ENCODE measurements at places on chromosomes 1 and 21.

DNA sequence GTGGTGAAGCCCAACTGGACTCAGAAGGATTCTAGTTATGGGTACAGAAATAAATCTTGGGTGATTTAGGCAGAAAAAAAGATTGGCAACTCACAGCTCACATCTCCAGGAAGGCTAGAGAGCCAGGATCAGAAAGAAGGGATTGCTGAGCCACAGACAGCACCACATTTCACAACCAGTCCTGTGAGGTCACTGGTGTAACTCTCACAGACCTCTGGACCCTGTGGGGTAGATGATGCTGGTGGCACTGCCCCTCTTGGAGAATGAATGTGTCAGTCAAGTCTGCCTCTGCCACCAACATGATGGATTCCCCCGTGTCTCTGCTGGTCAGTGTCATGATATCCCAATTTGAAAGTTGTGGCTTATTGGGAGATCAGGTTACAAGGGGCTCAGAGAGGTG lies 70.9 kb upstream of the HMCN1 start:
- no peak overlapping the region for H3K27ac ChIP-seq
- H3K4me1 ChIP-seq: peaks cover 8% of the 10 kb centered on the region
- no peak for DNase-seq
- no peak overlapping the region for H3K4me3 ChIP-seq
- H3K27me3 ChIP-seq: no peaks in the 10 kb centered on the region

- no peak for DNase-seq
- H3K27ac ChIP-seq: no peak overlapping the region
- H3K36me3 ChIP-seq: no peaks in the 10 kb centered on the region
- H3K27me3 ChIP-seq: no peaks in the 10 kb centered on the region
- H3K4me3 ChIP-seq: no peak overlapping the region
Measured at GRCh38 chr1:174243451-174244000, 84.2 kb downstream of the RABGAP1L start.

- peaks cover 19% of the 10 kb centered on the region for H3K4me1 ChIP-seq
- no peak overlapping the region for H3K4me3 ChIP-seq
- DNase-seq: peak; percentile 55
- H3K27me3 ChIP-seq: no peaks in the 10 kb centered on the region
Measured at GRCh38 chr1:155392898-155393411, 72.3 kb downstream of the RUSC1 start.

- no peaks in the 10 kb centered on the region for H3K27me3 ChIP-seq
- no peaks in the 10 kb centered on the region for H3K4me1 ChIP-seq
- H3K36me3 ChIP-seq: no peaks in the 10 kb centered on the region
Measured at GRCh38 chr1:67605209-67605780, 79.7 kb upstream of the GADD45A start.

DNA sequence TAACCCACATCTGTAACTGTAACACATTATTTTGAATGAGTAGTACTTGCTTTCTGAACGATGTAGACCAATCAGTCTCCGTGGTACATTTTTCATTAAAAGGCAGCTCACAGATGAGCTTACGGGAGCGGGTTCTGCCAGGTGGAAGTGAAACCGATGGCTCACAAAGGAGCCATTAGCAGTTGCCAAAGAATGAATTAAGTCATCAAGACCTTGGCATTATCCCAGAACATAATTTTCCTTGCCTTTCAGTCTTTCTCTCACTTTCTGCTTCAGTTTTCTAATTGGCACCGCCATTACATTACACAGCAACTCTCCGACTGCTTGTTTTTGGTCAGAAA lies 33.5 kb upstream of the UTS2 start:
- no peak overlapping the region for H3K4me3 ChIP-seq
- H3K27ac ChIP-seq: no peak overlapping the region
- peak; percentile 25 for DNase-seq
- no peaks in the 10 kb centered on the region for H3K36me3 ChIP-seq
- no peaks in the 10 kb centered on the region for H3K27me3 ChIP-seq

- peak overlapping the region; percentile 64 for H3K27ac ChIP-seq
- H3K4me1 ChIP-seq: peaks cover 29% of the 10 kb centered on the region
- no peak for DNase-seq
- H3K27me3 ChIP-seq: no peaks in the 10 kb centered on the region
Measured at GRCh38 chr1:110235834-110236682, 25.9 kb downstream of the KCNC4 start.

GRCh38 chr1:160950657-160951056 lies 4.0 kb downstream of the ITLN2 start:
- no peak overlapping the region for H3K27ac ChIP-seq
- H3K36me3 ChIP-seq: no peaks in the 10 kb centered on the region
- no peak overlapping the region for H3K4me3 ChIP-seq
- no peaks in the 10 kb centered on the region for H3K27me3 ChIP-seq

GRCh38 chr1:37169743-37170275 lies 135.5 kb upstream of the GRIK3 start:
- H3K4me1 ChIP-seq: no peaks in the 10 kb centered on the region
- no peak overlapping the region for H3K27ac ChIP-seq
- H3K27me3 ChIP-seq: no peaks in the 10 kb centered on the region
- no peaks in the 10 kb centered on the region for H3K36me3 ChIP-seq
- no peak for DNase-seq

DNA sequence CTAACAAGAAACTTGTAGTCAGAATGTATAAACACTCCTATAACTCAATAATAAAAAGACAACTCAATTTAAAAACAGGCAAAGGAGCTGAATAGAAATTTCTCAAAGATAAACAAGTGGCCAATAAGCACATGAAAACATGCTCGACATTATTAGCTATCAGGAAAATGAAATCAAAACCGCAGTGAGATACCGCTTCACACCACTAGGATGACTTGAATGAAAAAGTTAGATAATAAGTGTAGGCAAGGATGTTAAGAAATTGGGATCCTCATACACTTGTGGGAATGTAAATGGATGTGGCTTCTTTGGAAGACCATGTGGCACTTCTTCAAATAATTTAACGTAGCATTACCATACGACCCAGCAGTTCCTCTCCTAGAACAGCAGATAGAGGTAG lies 8.9 kb downstream of the RALGPS2 start:
- no peak for DNase-seq
- H3K27ac ChIP-seq: no peak overlapping the region
- no peaks in the 10 kb centered on the region for H3K36me3 ChIP-seq
- no peaks in the 10 kb centered on the region for H3K4me1 ChIP-seq
- no peak overlapping the region for H3K4me3 ChIP-seq
- no peaks in the 10 kb centered on the region for H3K27me3 ChIP-seq

- no peak overlapping the region for H3K4me3 ChIP-seq
- no peak overlapping the region for H3K27ac ChIP-seq
- no peaks in the 10 kb centered on the region for H3K36me3 ChIP-seq
- DNase-seq: peak; percentile 10
- no peaks in the 10 kb centered on the region for H3K27me3 ChIP-seq
Measured at GRCh38 chr1:109784551-109785252, 21.0 kb upstream of the EPS8L3 start.

DNA sequence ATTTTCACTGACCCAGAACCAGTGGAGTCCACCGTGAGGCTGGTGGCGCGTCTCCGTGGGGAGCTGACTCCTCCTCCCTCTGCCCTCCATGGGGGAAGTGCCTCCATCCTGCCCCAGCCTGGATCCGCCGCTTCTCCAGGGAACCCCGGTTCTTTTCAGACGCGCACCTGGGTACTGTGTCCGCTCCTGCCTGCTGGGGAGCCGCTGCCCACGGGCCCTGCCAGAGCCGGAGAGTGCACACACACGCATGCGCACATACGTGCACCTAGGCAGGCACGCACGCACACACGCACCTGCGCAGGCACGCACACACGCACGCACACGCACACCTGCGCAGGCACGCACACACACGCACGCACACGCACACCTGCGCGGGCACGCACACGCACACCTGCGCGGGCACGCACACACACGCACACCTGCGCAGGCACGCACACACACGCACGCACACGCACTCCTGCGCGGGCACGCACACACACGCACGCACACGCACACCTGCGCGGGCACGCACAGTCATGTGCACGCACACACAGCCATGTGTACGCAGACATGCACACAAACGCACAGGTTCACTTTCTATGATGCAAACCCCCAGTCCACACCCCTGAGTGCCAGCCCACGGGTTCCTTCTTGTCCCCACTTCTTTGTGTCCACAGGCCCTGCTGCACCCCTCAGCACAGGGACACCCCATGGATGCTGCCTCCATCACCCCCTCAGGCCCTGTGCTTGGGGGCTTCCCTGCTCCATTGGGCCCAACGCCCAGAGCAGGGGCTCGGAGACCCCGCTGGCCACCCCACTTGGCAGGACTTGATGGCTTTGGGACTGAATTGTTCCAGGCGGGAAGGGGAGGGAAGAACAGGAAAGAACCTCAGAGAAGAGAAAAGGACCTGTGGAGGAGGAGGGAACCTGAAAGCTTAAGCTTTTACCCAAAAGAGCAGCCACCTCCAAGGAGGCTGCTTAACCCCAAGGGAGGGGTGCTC lies 42.7 kb downstream of the MORN1 start:
- DNase-seq: no peak
- no peaks in the 10 kb centered on the region for H3K36me3 ChIP-seq
- H3K27ac ChIP-seq: no peak overlapping the region
- H3K27me3 ChIP-seq: no peaks in the 10 kb centered on the region
- no peak overlapping the region for H3K4me3 ChIP-seq
- peaks cover 4% of the 10 kb centered on the region for H3K4me1 ChIP-seq

DNA sequence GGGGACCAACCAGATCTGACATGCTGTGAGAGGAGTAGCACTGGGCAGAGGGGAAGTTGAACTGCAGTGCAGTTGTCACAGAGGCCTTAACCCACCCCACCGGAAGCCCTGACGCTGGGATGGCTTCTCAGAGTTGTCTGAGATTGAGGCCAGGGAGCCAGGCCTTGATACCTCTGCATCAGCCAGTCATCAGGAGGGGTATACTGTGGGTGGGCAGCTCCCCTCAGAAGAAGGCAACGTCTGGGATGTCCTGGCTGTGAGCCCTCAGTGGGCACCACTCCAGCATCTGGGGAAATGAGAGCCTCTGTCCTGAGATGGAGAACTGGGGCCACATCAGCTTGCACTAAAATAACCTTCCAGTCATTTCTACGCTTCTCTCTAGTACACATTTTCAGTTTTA lies 47.9 kb upstream of the BCAR3 start:
- no peaks in the 10 kb centered on the region for H3K36me3 ChIP-seq
- H3K4me1 ChIP-seq: no peaks in the 10 kb centered on the region
- no peak overlapping the region for H3K27ac ChIP-seq
- no peak overlapping the region for H3K4me3 ChIP-seq
- no peaks in the 10 kb centered on the region for H3K27me3 ChIP-seq

DNA sequence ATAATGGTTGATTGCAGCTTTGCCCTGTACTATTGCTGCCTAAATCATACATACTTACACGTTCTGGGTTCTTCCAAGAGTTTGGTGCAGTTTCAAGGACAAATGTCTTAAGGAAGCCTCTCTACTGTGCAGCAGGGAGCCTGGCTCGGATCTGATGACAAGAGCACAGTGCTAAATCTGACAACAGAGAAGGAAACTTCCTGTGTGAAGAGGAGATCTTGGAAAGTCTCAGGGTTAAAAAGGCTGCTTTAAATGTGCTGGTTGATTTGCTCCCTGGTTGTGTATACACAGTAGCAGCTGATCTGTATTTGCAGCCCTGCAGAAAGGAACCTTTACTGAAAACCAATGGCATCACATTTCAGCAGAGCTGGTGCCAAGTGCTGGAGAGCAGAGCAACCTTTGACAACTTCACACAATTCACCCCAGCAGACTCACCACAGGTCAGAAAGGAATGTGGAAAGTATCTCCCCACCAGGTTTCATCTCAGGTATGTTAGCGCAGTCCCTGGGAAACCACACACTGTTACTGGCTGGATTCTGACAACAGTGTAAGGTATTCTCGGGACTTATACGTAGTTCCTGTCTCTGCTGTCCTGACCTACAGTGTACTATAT lies 355.0 kb upstream of the ESRRG start:
- peak; percentile 59 for DNase-seq
- H3K4me3 ChIP-seq: no peak overlapping the region

DNA sequence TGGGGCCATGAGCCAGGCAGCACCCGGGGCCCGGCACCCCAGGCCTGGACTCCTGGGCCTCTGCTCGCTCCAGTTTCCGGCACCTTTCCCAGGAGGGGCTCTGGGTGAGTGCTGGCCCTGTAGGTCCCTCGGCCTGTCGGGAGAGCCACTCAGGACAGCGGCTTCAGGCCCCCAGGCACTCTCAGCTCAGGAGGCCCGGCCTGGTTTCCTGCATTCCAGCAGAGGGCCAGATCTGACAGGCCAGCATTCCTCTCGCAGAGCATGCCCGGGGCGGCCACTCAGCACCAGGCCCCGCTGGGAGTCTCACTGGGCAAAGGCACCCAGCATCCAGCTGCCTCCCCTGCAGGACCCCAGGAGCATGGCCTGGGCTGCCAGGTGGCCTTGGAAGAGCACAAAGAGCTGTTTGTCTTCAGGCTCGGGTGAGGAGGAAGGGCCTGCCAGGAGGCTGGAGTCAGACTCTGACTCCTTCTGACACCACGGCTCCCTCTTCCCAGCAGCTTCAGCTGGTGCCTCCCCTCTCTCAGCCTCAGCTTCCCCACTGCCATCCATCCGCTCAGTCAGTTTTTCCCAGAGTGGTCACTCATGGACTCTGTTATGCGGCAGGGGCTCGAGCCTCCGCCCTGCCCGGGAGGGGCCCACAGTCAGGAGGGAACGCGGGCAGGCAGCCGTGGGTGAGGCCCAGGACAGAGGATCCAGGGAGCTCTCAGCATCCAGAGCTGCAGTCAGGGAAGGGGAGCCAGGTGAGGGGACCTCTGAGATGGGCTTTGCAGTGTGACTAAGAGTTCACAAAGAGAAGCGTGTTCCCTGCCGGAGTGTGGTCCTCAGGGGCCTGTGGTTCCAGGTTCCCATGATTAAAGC lies 51.7 kb downstream of the WNT9A start:
- no peak overlapping the region for H3K4me3 ChIP-seq
- H3K27me3 ChIP-seq: no peaks in the 10 kb centered on the region
- DNase-seq: peak; percentile 14
- H3K36me3 ChIP-seq: no peaks in the 10 kb centered on the region
- no peak overlapping the region for H3K27ac ChIP-seq

GRCh38 chr1:9872430-9873165 lies 37.5 kb downstream of the CTNNBIP1 start:
- no peaks in the 10 kb centered on the region for H3K27me3 ChIP-seq
- peaks cover 8% of the 10 kb centered on the region for H3K4me1 ChIP-seq
- H3K36me3 ChIP-seq: peaks cover 2% of the 10 kb centered on the region
- H3K27ac ChIP-seq: no peak overlapping the region
- no peak overlapping the region for H3K4me3 ChIP-seq
- no peak for DNase-seq

DNA sequence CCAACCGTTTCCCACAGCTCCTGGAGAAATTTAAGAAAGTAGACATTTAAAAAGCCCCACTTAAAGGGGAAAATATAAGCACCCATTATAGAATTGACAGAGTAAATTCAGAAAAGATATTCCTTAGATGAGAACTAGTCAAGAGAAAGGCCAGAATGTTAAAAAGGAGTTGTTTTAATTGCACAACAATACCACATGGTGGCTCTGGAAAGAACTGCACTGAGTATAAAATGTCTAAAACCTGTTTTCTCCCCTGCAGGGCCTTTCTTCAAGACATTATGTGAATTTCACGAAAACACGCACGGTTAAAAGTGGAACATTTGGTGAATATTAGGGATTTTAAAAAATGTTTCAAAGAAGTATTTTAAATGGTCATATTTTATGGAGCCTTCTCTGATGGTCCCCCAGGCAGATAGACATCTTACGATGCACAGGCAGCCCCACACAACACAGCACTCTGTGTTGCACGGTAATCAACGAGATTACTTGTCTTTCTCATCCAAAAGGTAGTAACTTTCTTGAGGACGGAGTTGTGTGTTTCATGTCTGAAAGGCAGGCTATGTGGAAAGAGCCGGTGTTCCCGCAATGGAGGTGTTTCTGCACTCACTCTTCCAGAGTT lies 101.9 kb downstream of the PRRX1 start:
- no peaks in the 10 kb centered on the region for H3K27me3 ChIP-seq
- H3K36me3 ChIP-seq: no peaks in the 10 kb centered on the region
- H3K4me3 ChIP-seq: no peak overlapping the region
- H3K27ac ChIP-seq: no peak overlapping the region

GRCh38 chr1:203148127-203148526 lies 20.6 kb downstream of the ADORA1 start:
- peak overlapping the region; percentile 69 for H3K27ac ChIP-seq
- peak; percentile 62 for DNase-seq
- H3K36me3 ChIP-seq: no peaks in the 10 kb centered on the region
- peaks cover 79% of the 10 kb centered on the region for H3K4me1 ChIP-seq
- no peak overlapping the region for H3K4me3 ChIP-seq

All from body of pancreas (tissue), 4 donors.